ENCODE measurements at places on chromosomes 5 and 9.
A peak's percentile ranks its signal among the peaks of the same experiment; 100 is the strongest.

GRCh38 chr9:131140550-131140949 is 15.2 kb downstream of the NUP214 start:
- no peaks in the 10 kb centered on the region for H3K27me3 ChIP-seq
- no peak overlapping the region for H3K4me3 ChIP-seq
- H3K4me1 ChIP-seq, result no peaks in the 10 kb centered on the region
- H3K36me3 ChIP-seq, result peaks cover 95% of the 10 kb centered on the region
- DNase-seq, result no peak

DNA sequence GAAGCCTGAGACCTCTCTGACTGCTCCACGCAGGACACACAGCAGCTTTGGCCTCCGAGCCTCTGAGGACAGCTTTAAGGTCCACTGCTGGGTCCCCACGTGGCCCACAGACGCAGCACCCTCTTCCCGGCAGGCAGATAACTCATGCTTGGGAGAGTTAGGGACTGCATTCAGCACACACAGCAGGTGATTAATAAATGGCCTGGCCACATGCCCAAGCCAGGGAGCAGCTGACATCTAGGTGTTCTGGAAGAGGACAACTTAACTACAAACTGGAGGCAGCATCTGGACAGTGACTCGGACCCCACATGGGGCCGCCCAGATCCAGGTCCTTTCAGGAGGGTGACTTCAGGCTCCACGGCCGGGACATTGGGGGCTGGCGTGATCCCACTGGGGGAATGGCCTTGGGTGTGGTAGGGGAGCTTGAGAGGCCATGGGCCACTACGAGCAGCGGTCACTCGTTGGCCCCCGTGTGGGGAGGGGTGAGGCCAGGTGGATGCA is 11.3 kb downstream of the NINJ1 start:
- peak; percentile 46 for DNase-seq
- no peak overlapping the region for H3K27ac ChIP-seq
- peaks cover 38% of the 10 kb centered on the region for H3K4me1 ChIP-seq
- peaks cover 41% of the 10 kb centered on the region for H3K36me3 ChIP-seq
- H3K27me3 ChIP-seq, result no peaks in the 10 kb centered on the region
- H3K4me3 ChIP-seq, result no peak overlapping the region

GRCh38 chr5:108642170-108642906 is 105.4 kb upstream of the FER start:
- no peak overlapping the region for H3K27ac ChIP-seq
- DNase-seq, result no peak

DNA sequence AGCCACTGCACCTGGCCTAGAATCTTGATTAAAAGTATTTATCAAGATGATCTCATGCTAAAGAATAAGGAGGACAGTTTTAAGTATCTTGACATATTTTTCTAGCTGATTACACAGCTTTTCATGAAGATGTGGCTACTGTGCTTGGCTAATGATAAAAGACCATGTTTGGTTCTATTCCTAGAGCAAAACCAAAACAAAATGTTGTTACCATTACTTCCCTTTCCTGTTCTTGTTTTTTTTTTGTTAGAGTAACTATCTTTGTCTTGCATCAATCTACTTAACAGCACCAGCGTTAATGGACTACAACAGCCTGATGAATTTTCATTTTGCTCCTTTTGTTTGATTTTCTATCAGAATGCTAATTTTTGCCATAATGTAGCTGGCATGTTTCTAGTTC is 86.2 kb upstream of the DHFR start:
- no peaks in the 10 kb centered on the region for H3K4me1 ChIP-seq
- DNase-seq, result no peak
- H3K27ac ChIP-seq, result no peak overlapping the region
- peaks cover 34% of the 10 kb centered on the region for H3K36me3 ChIP-seq
- H3K4me3 ChIP-seq, result no peak overlapping the region
- no peaks in the 10 kb centered on the region for H3K27me3 ChIP-seq

GRCh38 chr9:89845862-89846261 is 241.1 kb downstream of the GADD45G start:
- no peak for DNase-seq
- no peak overlapping the region for H3K4me3 ChIP-seq
- no peak overlapping the region for H3K27ac ChIP-seq
- no peaks in the 10 kb centered on the region for H3K36me3 ChIP-seq
- H3K4me1 ChIP-seq, result peaks cover 33% of the 10 kb centered on the region

DNA sequence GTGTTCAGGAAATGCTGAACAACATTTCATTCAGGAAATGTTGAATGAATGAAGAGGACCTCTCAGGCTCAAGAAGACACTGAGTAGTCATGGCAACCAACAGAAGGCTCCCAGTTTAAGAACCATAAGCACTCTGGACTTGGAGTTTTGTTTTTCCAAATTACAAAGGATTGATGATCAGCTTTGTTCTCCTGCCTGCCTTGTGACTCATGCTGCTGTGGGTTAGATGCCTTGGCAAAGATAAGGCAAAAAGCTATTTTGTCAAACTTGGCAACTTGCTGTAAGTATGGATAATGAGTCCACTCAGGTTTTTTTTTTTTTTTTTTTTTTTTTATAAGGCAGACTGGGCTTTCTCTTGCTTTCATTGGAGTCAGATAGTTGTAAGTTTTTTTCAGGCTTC is 365.0 kb downstream of the TMEM232 start:
- H3K4me3 ChIP-seq, result no peak overlapping the region
- DNase-seq, result no peak
- H3K27ac ChIP-seq, result no peak overlapping the region
- no peaks in the 10 kb centered on the region for H3K27me3 ChIP-seq
- no peaks in the 10 kb centered on the region for H3K36me3 ChIP-seq

Data from suprapubic skin (tissue), 4 donors.